Ovary (tissue), 10 donors: ENCODE measurements at places on chromosomes 5 and 9. TPM values are rescaled to one million over a fixed set of nuclear protein-coding genes. Genes with fewer than 3 reads are reported as not detected.

The CARTPT gene
- total RNA-seq, result not detected

The EHMT1 gene
- total RNA-seq, result 44.9 TPM

- no peak for DNase-seq
- H3K27ac ChIP-seq, result no peak overlapping the region
- H3K4me1 ChIP-seq, result peaks cover 7% of the 10 kb centered on the region
- H3K4me3 ChIP-seq, result no peak overlapping the region
Measured at GRCh38 chr5:107538805-107539445, 131.8 kb downstream of the EFNA5 start.

The RETREG1 gene
- total RNA-seq, result 3.6 TPM

- no peak for DNase-seq
- no peaks in the 10 kb centered on the region for H3K36me3 ChIP-seq
- no peaks in the 10 kb centered on the region for H3K27me3 ChIP-seq
- peak overlapping the region; percentile 6 for H3K4me3 ChIP-seq
- no peak overlapping the region for H3K27ac ChIP-seq
- H3K4me1 ChIP-seq, result peaks cover 12% of the 10 kb centered on the region
Measured at GRCh38 chr5:159095866-159096242, 3.9 kb downstream of the EBF1 start.

The FRMPD1 gene
- total RNA-seq, result 0.17 TPM

GRCh38 chr5:135881819-135882218 is 13.8 kb downstream of the IL9 start:
- H3K27me3 ChIP-seq, result no peaks in the 10 kb centered on the region
- DNase-seq, result no peak
- peaks cover 6% of the 10 kb centered on the region for H3K4me1 ChIP-seq
- no peaks in the 10 kb centered on the region for H3K36me3 ChIP-seq

GRCh38 chr9:14542071-14542470 is 151.2 kb downstream of the ZDHHC21 start:
- no peak overlapping the region for H3K27ac ChIP-seq
- H3K36me3 ChIP-seq, result no peaks in the 10 kb centered on the region
- no peaks in the 10 kb centered on the region for H3K27me3 ChIP-seq
- no peak overlapping the region for H3K4me3 ChIP-seq
- no peak for DNase-seq

DNA sequence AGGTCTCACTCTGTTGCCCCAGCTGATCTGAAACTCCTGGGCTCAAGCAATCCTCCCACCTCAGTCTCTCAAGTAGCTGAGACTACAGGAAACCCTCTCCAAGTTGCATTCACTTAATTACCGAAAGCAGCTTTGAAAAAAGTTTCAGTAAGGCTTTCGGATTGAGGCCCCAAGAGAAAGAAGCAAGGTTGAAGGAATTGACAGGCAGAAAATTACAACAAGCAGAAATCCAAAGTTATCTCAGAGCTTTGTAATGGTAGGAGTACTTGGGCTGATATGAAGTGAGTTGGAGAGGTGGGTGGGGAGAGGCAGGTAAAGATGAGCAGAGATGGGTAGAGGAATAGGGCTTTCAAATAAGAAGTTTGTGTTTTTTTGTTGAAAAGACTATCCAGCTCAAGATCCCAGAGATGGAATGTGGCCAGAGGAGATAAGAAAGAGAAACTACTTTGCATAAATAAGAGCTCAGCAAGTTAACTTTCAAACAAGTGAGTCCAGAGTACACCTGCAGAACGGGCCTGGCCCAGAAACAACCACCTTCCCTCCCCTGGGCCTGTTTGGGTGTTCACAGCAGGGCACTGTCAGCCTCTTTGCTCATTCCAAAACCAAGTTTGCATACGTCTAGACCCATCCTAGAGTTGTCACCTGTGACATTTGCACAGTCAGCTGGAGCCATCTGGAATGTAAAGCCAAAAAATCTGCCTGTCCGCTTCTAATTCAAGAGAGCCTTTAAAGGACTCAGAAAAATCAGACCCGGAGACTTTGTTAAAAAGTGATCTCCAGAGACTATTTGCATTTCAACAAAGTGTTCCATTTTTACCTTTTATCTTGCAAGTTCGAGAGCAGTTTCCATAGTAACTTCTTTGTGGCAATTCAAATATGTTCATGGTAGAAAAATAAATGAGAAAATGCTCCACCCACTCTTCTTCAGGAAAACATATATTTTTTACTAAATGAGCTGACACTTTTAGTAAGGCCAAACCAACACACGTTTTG is 2.2 kb upstream of the CLINT1 start:
- no peak overlapping the region for H3K4me3 ChIP-seq
- H3K27ac ChIP-seq, result no peak overlapping the region
- no peak for DNase-seq

DNA sequence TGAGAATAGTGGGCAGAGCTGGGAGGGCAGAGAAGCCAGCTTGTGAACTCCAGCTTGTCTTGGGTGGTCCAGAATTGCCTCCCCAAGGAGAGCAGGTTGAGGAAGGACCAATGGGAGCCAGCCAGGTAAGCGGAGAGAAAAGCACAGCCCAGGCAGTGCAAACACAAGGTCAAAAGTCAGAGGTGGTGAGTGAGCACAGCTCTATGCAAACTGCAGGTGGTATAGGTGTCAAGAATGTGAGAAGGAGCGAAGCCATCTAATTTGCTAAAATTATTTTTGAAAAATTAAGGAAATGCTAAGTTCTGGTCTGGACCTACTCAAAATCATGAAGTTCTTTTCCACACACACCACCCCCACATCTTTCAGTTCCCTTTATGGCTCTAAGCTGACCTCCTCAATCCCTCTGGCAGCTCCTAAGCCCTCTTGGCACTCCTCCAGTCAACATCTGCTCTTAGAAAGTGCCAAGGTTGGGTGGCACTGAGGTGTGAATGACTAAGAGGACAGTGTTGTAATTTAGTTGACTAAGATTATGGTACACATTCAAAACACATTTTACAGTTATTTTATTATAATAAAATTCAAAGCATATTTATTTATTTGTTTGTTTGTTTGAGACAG is 6.6 kb upstream of the OTULINL start:
- no peak for DNase-seq
- H3K27ac ChIP-seq, result no peak overlapping the region
- no peak overlapping the region for H3K4me3 ChIP-seq
- H3K36me3 ChIP-seq, result no peaks in the 10 kb centered on the region

DNA sequence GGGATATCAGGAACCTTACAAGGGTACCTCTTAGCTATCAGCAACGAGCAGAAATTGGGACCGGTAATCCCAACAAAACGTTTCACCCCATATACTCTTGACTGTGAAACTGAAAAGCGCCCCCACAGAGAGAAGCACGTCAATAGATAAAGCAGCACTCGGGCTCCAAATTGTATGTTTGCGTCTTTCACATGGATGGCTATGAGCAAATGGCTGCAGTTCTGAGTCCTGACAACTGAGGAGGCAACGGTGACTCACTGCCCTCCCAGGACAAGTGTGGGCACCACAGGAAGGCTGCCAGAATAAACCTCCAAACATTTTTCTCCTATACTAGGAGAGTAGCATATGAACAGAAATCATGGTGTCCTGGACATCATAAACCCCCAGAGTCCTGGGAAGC is 36.6 kb downstream of the SEMA4D start:
- H3K36me3 ChIP-seq, result no peaks in the 10 kb centered on the region
- DNase-seq, result no peak
- no peaks in the 10 kb centered on the region for H3K27me3 ChIP-seq
- H3K27ac ChIP-seq, result no peak overlapping the region
- H3K4me1 ChIP-seq, result no peaks in the 10 kb centered on the region

DNA sequence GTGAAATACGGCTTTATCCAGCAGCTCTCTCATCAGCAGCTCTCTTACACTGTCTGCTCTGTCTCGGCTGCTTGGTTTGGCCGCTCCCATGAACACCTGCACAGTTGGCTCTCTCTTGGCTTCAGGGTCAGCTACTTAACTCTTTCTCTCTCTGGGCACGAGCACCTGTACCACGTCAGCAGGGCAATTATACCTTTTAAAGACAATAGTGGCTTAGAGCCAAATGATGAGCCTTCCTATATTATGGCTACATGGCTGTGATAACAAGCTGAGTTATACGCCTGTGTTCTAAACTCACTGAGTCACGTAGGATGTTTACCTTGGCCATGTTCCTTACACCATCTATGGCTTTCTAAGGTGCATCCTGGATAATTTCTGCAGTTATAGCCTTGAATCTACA is 69.2 kb upstream of the CTNND2 start:
- no peaks in the 10 kb centered on the region for H3K36me3 ChIP-seq
- DNase-seq, result no peak
- no peaks in the 10 kb centered on the region for H3K4me1 ChIP-seq

GRCh38 chr9:127937388-127938297 is at the start of gene DPM2:
Gene DPM2, minus strand, starts transcription at chr9:127937854. Its CDS starts 34 bp downstream, at chr9:127937820.
- peak within 1 kb of the TSS; percentile 62 for H3K4me3 ChIP-seq
- no peaks in the 10 kb centered on the region for H3K27me3 ChIP-seq
- peaks cover 18% of the 10 kb centered on the region for H3K4me1 ChIP-seq
- H3K36me3 ChIP-seq, result no peaks in the 10 kb centered on the region

GRCh38 chr5:87120518-87121303 is 147.0 kb upstream of the RASA1 start:
- H3K4me3 ChIP-seq, result no peak overlapping the region
- no peaks in the 10 kb centered on the region for H3K27me3 ChIP-seq
- DNase-seq, result no peak
- no peak overlapping the region for H3K27ac ChIP-seq
- no peaks in the 10 kb centered on the region for H3K36me3 ChIP-seq
- no peaks in the 10 kb centered on the region for H3K4me1 ChIP-seq

The SKP2 gene
- total RNA-seq, result 14.2 TPM

The NUTM2F gene
- total RNA-seq, result not detected

DNA sequence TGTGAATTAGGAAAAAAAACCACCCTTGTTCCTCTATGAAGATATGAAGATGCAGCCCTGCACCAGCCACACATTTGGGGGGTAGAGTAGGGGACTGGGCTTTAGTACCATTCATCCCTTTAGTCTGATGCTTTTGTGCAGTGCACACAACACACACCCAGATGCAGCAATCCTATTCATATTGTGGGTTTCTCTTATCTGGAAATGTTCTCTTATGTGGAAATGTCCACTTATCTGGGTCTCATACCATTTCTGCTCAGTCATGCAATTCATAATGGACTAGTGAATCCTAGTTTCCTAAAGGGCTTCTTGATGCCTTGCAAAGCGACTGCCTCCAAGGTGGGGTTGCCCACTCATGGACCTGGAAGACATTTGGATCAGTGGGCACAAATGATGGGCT is 47.8 kb downstream of the C9orf152 start:
- no peaks in the 10 kb centered on the region for H3K36me3 ChIP-seq
- no peak overlapping the region for H3K27ac ChIP-seq
- no peak overlapping the region for H3K4me3 ChIP-seq
- H3K4me1 ChIP-seq, result no peaks in the 10 kb centered on the region
- H3K27me3 ChIP-seq, result no peaks in the 10 kb centered on the region

GRCh38 chr9:89543111-89543510 is 45.2 kb upstream of the SEMA4D start:
- no peaks in the 10 kb centered on the region for H3K27me3 ChIP-seq
- no peak for DNase-seq
- H3K4me3 ChIP-seq, result no peak overlapping the region
- no peaks in the 10 kb centered on the region for H3K4me1 ChIP-seq
- H3K36me3 ChIP-seq, result no peaks in the 10 kb centered on the region

DNA sequence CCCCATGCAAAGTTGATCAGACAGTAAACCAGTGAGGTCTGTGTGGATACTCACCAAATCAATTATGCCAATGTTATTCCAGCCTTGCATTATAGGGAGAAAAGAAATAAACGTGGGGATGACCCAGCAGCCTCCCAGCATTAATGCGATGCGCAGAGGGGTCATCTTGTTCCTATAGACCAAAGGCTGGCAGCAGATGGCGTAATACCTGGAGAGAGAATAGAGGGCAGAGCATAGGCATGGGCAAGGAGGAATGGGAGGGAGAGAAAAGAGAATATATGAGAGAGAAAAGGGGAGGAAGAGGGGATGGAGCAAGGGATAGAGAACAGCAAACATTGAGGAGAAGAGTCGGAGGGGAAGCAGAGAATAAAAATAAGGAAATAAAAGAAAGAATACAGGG is 131.2 kb downstream of the HTR4 start:
- H3K4me3 ChIP-seq, result no peak overlapping the region
- no peaks in the 10 kb centered on the region for H3K4me1 ChIP-seq
- DNase-seq, result no peak
- no peaks in the 10 kb centered on the region for H3K27me3 ChIP-seq
- H3K36me3 ChIP-seq, result no peaks in the 10 kb centered on the region
- no peak overlapping the region for H3K27ac ChIP-seq

GRCh38 chr9:127392166-127392565 is 4.8 kb upstream of the SLC2A8 start:
- H3K36me3 ChIP-seq, result no peaks in the 10 kb centered on the region
- no peaks in the 10 kb centered on the region for H3K27me3 ChIP-seq
- no peak for DNase-seq
- peaks cover 2% of the 10 kb centered on the region for H3K4me1 ChIP-seq

DNA sequence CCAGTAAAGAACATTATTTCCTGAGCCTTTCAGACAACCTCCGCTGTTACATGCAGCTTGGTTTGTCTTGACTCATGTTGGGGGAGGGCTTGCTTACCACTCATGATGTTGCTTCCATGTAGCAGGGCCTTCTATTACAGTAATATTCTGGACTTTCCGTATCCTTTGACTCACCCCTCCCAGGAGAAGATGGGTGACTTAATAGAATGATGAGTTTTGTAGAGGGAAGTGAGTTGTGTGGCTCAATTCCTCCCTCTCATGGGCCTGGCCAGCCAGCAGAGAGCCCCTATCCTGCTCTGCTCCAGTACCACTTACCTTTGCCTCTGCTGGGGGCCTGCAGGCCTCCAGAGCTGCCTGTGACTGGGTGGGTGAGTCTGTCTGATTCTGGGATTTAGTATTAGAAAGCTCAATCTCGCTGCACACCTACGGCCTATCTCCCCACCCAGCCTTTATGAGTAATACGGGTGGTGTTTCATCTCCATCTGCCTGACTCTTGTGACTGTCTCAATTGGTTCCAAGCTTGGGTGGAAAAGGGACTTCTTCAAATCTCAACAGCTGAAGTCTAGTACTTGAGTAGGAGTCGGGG is 52.6 kb upstream of the KLF9 start:
- no peak overlapping the region for H3K27ac ChIP-seq
- no peak overlapping the region for H3K4me3 ChIP-seq
- no peaks in the 10 kb centered on the region for H3K4me1 ChIP-seq

DNA sequence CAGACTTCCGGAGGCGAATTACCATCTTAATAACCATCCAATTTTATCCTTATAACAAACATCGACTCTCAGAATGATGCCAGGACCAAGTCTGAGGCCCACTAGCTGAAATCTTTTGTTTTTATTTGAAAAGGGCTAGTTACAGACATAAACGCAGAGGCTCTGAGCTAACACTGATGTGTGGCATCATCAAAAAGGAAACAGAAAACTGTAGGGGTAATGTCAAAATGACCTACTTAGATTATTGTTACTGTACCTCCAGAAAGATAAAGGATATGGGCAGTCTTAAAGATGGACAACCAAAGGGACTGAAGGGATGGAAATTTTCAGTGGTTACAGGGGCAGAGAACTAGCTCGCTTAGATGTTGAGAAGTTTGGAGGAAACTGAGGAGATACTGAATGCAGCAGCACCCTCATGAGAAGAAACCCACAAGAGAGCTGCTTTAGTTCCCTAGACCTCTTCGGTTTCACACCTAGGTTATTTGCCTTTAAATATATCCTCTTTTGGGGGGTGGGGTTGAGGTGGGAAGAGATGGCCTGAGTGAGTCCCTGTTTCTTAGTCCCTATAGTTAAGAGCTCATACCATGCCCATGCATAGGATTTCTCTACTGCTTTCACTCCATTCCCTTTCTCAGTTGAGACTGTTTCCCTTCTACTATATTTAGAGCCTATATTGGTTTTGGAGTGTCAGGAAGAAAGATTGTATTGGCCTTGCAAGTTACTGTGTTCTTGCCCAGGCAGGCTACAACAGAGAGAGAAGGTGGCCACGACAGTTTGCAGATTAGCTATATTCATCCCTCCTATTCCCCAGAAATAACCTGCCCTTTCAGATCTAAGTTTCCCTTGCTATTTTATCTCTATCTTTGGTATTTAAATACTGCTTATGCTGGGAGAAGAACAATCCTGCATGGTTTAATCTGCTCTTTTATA is 320.4 kb upstream of the EFNA5 start:
- H3K27ac ChIP-seq, result no peak overlapping the region
- H3K36me3 ChIP-seq, result no peaks in the 10 kb centered on the region
- H3K4me3 ChIP-seq, result no peak overlapping the region
- H3K27me3 ChIP-seq, result no peaks in the 10 kb centered on the region
